HT-29 (cell line): ENCODE measurements at places on chromosomes 13 and 19.

DNA sequence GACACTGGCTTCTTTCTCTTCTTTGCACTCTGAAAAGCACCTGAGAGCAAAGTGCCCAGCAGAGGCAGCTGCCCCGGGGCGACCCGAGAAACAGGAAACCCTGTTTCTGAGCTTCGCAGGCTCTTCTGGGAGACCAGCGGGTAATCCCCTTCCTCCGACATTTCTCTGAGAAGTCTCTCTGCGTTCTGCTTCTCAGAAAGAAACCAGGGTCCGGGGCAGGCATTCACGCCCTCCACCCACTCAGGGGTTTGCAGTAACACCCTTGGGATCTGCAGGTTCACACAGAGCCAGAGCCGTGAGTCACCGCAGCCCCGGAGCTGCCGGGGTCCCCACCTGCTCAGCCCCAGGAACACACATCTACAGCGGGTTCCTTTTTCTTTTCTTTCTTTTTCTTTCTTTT is 86.0 kb downstream of the GADD45B start:
- DNase-seq = no peak

DNA sequence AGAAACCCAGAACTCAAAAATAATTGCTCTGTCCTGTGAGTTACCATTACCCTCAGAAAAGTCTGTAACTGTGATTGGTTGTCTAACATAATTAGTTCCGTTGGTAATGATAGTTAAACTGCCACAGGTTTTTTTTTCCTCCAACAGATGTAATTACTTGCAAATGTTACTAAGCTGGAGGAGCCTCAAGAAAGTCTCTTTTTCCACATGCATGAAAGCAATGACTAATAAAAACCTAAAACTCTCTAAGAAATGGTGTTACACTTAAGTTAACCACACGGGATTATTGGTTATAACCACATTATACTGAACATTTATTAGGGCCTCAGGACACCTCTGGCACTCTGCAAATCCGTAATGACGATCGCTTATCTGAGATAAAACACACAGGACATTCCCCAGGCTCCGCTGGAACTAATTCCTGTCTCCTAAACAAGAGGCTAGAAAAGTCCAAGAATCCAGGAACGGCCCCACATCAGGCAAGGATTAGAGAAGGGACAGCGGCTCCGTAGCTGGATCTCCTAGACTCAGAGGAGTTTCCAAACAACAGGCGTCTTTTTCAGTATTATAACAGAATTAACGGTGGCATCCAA is 753 bp downstream of the ZNF235 start:
- DNase-seq = peak; percentile 58

- DNase-seq = peak; percentile 9
Observed at GRCh38 chr19:13906521-13906904, 512 bp downstream of the CC2D1A start.

GRCh38 chr13:31418186-31418585 is 218.4 kb downstream of the B3GLCT start:
- no peak for DNase-seq

DNA sequence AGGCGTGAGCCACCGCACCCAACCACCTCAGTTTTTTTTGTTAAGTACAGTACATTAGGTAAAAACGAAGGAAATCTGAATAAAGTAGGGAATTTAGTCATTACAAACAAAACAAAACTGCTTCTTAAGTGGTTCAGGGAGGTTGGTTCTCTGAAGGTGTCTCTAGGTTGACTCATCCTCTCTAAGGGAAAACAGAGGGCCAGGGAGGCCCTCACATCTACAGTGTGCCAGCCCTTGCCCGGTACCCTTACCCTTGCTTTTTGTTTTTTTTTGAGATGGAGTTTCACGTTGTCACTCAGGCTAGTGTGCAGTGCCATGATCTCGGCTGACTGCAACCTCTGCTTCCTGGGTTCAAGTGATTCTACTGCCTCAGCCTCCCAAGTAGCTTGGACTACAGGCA is 17.2 kb upstream of the JUND start:
- DNase-seq = no peak

GRCh38 chr19:36672368-36672767 is 5.7 kb upstream of the ZNF461 start:
- no peak for DNase-seq

GRCh38 chr19:45010306-45010705 is 9.0 kb downstream of the RELB start:
- no peak for DNase-seq

GRCh38 chr19:40241809-40242384 is 15.4 kb upstream of the CCNP start:
- DNase-seq = no peak

DNA sequence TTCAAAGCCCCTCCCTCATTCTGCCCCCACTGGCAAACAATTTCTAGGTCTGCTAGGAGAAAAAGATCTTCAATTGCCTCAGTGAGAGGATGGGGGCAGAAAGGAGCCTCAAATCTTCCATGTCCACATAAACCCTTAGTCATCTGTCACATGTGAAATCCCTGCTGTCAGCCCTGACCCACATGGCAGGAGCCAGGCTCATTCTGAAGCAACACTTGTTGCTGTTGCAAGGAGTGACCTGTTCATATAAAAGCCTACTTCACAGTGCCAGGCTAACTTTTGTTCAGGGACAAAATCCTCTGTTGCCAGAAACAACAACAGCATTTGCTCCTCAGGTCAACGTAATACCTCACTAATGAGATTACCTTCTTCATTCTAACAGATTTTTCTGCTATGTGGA is 70.5 kb downstream of the IRS2 start:
- DNase-seq = no peak

GRCh38 chr19:39607561-39607960 is 5.2 kb downstream of the LGALS13 start:
- DNase-seq = no peak

DNA sequence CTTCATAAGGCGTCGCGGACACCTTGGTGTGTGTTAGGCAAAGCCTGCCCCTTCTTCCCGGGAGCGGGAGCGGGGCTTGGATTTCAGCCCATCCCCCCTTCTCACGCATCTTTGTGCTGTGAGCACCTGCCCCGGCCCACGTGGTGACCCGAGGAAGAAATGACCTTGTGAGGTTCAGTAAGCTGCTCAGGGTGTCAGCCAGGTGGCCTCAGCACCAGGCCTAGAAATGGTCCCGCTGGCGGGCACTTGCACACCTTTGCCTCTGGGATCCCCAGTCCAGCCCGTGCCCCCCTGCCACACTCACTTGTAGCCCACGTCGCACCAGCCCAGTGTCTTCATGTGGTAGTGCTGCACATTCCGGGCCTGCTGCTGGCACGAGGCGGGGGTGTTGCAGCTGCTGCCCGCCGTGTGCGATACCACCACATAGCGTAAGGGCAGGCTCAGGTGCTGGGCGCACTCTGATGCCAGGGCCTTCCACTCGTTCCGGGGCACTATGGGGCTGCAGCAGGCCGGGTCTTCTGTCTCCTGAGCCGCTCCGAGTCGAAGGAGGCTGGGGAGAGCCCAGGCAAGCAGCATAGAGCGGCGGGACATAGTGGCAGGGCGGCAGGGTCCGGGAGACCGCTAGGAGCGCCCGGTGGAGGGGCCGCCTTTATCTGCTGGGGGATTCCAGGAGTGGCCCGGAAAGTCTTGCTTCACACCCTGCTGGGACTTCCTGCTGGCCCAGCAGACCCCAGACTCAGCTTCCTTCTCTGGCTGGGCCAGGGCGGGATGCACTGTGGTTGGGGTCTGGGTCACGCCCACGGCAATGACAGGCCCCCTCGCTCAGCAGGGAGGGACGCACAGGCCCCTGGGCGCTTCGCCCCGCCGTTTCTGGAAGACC is at the start of gene PGLYRP1:
PGLYRP1 (minus strand) TSS at position 623 of the 880 bp plus-strand sequence; CDS start at position 591, 32 bp downstream.
- DNase-seq = no peak

DNA sequence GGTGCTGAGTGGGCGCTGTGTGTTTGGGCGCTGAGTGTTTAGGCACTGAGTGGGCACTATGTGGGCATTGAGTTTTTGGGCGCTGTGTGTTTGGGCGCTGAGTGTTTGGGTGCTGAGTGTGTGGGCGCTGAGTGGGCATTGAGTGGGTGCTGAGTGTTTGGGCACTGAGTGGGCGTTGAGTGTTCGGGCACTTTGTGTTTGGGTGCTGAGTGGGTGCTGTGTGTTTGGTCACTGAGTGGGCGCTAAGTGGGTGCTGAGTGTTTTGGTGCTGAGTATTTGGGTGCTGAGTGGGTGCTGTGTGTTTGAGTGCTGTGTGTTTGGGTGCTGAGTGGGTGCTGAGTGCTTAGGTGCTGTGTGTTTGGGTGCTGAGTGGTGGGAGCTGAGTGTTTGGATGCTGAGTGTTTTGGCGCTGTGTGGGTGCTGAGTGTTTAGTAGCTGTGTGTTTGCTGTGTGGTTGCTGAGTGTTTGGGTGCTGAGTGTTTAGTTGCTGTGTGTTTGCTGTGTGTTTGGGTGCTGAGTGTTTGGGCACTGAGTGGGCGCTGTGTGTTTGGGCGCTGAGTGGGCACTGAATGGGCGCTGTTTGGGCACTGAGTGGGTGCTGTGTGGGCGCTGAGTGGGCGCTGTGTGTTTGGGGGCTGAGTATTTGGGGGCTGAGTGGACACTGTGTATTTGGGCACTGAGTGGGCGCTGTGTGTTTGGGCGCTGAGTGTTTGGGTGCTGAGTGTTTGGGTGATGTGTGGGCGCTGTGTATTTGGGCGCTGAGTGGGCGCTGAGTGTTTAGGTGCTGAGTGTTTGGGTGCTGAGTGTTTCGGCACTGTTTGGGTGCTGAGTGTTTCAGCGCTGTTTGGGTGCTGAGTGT is 47.2 kb upstream of the F7 start:
- no peak for DNase-seq

GRCh38 chr19:55441319-55441691 is 1.8 kb downstream of the SHISA7 start:
- no peak for DNase-seq

DNA sequence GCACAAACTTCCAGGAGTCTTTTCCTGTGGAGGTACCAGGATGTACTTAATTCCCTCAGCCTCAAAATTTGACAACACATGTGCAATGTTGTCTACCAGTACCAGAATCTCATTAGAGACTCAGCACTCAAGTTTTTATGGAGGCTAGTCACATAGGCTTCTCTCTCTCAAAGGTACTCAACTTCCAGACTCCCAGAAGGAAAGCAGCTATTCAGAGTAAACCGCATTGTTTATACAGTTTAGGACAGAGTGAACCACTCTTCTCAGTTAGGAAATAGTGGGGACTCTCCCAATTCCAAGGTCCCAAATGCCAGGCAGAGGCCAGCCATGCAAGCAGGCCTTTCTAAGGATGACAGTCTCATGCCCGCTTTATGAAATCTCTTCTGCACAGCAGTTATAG is 8.5 kb upstream of the C1QTNF9B start:
- no peak for DNase-seq

GRCh38 chr19:50462970-50463369 is 13.3 kb upstream of the EMC10 start:
- no peak for DNase-seq

GRCh38 chr13:95184317-95184716 is 116.9 kb downstream of the ABCC4 start:
- no peak for DNase-seq

DNA sequence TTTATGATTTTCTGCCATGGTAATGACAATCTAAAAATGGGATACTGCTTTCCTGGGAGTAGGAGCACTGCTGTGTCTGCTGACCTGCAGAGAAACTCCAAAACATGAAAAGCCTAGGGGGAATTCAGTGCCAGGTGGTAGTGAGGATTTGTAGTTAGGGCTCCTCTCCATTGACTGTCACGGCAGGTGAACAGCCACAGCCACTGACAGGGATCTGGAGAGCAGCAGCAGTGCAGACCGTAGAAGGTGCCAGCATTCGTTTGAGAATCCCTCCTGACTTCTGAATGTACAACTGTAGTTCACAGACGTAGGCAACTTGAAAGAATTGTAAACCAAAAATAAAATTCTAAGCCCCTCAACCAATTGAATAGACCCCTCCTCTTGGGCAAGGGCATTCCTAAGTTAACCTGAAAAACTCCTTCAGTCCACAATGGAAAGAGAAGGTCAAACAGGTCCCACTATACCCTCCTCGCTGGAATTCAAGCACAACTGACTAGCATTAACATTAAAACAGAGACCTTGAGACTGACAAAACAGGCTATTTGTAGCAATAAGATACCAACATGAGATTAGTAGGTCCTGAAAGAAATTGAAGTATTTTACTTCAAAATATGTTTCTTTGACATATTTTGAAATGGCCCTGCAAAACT is 1328.8 kb downstream of the OLFM4 start:
- no peak for DNase-seq

- no peak for DNase-seq
Observed at GRCh38 chr13:109271555-109272541, 514.5 kb downstream of the IRS2 start.

DNA sequence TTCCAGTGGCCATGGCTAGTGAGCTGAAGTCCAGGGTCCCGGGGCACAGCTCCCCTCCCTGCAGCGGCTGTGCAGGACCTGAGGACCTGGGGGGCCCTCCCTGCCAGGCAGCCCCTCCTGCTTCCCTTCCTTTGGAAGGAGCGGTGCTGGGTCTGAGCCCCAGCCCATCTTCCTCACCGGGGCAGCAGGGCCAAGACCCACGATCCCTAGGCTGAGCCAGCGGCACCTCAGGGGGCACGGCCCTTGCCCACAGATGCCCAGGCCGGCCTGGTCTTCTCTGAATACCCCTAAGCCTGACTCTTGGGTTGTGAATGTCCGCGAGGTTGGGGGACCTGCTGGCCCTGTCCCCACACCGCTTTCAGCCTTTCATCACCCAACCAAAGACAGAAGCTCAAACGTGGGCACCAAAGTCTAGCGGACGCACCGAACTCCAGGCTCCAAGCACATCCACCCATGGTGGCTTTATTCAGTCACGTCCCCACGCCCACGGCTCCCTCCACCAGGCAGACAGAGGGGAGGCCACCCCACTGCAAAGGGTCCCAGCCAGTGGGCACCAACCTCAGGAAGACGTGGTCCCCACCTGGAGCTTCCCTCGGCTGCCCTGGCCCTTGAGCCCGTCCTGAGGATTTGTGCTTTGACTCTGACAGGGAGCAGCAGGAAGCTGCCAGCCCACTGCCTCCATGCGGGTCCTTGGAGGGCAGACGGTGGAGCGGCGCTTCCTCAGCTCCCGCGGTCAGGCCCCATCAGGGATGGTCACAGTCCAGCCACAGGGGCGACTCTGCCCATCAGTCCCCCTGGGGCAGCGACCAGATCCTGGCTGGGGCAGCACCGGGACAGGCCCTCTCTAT is 8.3 kb upstream of the MEX3D start:
- no peak for DNase-seq
